ENCODE measurements at places on chromosomes 7 and 10.

- peak; percentile 42 for DNase-seq
Measured at GRCh38 chr10:14904316-14904732, 25.7 kb downstream of the SUV39H2 start.

GRCh38 chr10:88879534-88880281 lies at the start of gene STAMBPL1:
TSS of gene STAMBPL1 (plus strand) at chr10:88880245. CDS start at chr10:88901709, 21,464 bp downstream.
- no peak for DNase-seq

GRCh38 chr7:28706584-28706983 lies 251.5 kb downstream of the TRIL start:
- no peak for DNase-seq

GRCh38 chr10:111548084-111548726 lies 471.4 kb downstream of the ADRA2A start:
- no peak for DNase-seq

GRCh38 chr7:118671149-118671548 lies 446.6 kb downstream of the ANKRD7 start:
- no peak for DNase-seq

DNA sequence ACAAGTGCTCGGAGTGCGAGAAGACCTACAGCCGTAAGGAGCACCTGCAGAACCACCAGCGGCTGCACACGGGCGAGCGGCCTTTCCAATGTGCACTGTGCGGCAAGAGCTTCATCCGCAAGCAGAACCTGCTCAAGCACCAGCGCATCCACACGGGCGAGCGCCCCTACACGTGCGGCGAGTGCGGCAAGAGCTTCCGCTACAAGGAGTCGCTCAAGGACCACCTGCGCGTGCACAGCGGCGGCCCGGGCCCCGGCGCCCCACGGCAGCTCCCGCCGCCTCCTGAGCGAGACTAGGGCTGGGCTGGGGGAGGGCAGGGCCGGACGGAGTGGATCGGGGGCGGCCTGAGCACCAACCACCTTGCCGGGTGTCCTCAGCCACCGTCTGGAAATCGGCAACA lies 15.1 kb upstream of the ZNF212 start:
- DNase-seq: no peak

GRCh38 chr7:81150951-81151361 lies 232.1 kb upstream of the SEMA3C start:
- peak; percentile 15 for DNase-seq

DNA sequence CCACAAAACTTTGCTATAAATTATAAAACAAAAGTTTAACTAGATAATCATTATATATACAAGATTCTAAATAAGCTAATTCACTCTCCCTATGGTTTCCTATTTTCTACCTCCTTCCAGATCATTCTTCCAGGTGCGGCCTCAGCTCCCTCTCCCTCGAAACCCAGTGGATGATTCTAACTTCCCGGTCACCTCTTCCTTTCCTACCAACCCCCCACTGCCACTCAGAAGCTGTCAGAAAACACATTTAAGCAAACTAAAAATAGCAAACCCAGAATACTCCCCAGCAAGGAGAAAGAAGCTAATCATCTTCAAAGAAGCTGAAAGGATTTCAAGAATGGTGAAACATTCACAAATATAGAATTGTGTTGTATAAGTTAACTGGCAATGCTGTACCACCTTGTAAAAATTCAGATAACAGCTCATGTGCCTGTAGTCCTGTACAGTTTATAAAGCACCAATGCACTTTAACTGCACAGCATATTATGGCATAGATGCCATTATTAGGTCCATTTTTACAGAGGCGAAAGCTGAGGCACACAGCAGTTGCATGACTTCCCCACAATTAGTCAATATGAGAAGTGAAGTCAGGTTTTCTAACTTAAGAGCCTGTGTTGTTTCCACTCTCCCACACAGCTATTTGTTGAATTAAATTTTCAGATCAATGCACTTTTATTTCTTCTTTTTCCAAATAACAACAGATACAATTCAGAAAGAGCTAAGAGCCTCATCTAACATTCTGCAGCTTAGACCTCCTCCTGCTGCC lies 13.7 kb upstream of the DNTT start:
- no peak for DNase-seq

GRCh38 chr10:132391676-132392020 lies 5.4 kb upstream of the PWWP2B start:
- DNase-seq: no peak

- DNase-seq: no peak
Measured at GRCh38 chr7:37395618-37396259, 52.9 kb downstream of the ELMO1 start.

DNA sequence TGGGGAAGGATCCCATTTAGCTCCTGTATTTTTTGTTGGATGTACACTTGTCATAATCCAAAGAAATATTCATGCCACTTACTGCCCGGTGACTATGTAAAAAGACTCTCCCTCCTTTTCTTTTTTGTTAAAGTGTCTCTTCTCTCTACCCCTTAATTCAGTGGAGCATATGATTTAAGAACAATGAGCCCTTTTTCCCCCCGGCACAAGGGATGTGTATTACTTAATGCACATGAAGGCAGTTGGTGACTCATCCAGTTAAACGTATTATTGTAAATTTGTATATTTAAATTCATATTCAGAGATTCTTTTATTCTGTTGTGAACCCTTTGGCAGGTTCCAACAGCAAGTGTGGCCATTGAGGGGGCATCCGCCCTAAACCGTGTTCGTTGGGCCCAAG lies 241.9 kb downstream of the SLC25A13 start:
- no peak for DNase-seq

DNA sequence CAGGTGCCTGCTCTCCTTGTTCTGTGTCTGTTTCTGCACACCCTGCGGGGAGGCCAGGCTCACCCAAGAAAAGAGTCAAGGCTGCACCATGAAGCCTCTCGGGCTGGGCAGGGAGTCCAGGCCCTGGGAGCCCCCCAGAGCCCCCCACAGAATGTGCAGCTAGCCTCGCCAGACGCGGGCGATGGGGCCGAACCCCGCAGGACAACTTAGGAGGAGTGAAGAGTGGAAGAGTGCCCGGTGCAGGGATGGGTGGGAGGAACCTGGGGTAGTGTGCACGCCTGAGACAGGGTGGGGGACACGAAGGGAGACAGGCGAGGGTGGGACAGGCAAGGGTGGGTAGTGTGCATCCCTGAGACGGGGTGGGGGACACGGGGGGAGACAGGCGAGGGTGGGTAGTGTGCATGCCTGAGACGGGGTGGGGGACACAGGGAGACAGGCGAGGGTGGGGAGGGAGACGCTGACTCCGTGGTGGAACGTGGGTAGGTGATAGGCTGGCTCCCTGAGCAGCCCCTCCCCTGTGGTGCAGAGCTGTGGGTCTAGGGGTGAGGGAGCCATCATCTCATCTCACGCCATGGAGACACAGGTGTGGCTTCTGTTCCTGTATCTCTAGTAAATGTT lies 615.4 kb downstream of the DNAJB6 start:
- no peak for DNase-seq

DNA sequence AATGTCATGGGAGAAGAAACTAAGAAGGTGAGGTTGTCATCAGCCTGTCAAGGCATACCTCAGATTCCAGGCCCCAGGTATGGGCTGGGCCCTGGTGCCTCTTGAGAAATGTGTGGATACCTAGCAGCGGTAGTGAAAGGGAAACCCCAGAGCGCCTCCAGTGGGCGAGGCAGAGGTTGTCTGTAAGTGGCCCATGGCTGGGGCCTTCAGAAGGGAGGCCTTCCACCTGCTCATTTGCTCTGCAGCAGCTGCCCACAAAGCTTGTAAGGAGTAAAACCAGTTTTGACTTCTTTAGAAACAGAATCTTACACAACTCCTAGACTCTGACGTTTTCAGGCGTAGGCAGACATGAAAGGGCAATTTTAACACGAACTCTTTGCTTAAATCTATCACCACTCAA lies 509.9 kb downstream of the PARD3 start:
- no peak for DNase-seq

DNA sequence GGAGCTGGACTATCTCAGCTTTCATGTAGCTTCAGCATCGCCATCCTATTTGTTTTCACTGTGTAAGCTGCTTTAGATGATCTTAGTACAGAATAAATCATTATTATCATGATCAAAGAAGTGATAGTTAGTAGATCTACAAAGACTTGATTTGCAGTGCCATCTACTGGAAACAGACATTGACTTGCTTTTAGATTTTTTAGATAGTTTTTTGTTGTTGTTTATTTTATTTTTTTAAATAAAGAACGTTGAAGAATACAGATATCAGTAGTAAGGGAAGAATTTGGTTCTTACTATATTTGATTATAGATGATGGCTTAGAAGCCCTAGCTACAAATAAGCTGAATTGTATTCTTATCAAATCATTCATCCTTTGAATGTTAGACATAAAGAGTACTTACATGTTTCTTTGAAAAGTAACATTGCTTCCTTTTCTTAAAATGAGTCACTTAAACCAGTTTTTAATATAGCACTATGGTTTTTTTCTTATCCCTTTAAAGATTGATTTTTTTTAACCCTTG lies 6.3 kb upstream of the SFMBT2 start:
- peak; percentile 41 for DNase-seq

- DNase-seq: no peak
Measured at GRCh38 chr7:27634671-27635493, 27.8 kb downstream of the HIBADH start.

DNA sequence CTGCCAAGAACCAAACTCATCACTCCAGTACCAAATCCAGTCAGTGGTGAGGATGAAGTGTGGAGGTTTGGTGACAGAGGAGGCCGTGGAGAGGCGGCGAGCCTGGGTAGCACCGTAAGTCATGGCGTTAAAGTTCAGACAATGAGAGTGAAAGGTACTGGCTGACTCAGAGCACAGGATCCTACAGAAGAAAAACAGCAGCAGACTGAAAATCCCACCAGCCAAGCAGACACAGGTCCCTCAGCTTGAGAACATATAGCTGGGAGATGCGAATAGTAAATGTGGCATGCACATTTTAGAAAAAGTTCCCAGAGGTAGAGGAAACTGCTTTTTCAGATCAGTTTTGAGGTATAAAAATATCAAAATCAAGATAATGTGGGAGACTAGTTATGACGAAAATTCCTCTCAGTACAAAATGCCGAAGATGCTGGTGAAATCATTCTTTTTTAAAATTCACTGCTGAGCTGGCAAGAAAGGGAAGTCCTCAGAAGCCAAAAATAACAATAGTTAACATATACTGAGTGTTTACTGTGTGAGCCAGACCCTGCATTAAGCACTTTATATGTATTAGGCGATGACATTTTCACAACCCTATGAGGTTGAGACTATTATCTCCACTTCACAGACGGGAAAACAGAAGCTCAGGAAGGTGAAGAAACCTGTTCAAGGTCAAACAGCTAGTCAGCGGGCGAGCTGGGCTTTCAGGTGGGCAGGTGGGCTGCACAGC lies 20.9 kb downstream of the PARP12 start:
- peak; percentile 50 for DNase-seq

GRCh38 chr7:107059468-107059867 lies 15.0 kb downstream of the PRKAR2B start:
- DNase-seq: no peak

GRCh38 chr7:5420881-5421713 lies 2.5 kb downstream of the TNRC18 start:
- DNase-seq: no peak

- DNase-seq: no peak
Measured at GRCh38 chr10:49322371-49323170, 23.6 kb downstream of the C10orf71 start.

Measured in fibroblast of lung (primary cell).